Activated CD4-positive, alpha-beta T cell treated with anti-CD3 and anti-CD28 coated beads for 36 hours (primary cell): ENCODE measurements at places on chromosomes 4 and X. TPM values are rescaled to one million over a fixed set of nuclear protein-coding genes. Genes with fewer than 3 reads are reported as not detected.

PRKG2 gene
- 0.05 TPM for total RNA-seq

LRRC66 gene
- total RNA-seq, result 0.16 TPM

SSX3 gene
- not detected for total RNA-seq

MAGEA6 gene
- total RNA-seq, result not detected

FAM47A gene
- not detected for total RNA-seq

CDS1 gene
- total RNA-seq, result 0.21 TPM

CYBB gene
- not detected for total RNA-seq

GRCh38 chrX:2561456-2561855 lies 60.7 kb upstream of the DHRSX start:
- DNase-seq, result no peak

DNA sequence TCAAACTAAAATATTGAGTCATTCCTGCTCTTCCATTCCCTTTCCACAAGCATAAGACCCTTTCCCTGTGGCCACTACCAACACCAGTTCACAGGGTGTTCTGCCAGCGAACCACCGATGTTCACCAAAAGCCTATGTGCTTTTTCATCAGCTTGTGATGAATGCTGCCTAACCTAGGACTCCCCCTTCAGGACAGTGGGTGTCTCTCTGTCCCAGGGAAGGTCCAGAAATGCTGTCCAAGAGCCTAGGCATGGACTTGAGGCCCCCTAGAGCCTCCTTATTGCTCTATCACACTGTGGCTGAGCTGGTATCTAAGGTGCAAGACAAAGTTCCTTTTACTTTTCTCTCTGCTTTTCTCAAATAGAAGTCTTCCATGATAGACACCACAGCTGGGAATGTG lies 1015.6 kb downstream of the PCDH19 start:
- no peak for DNase-seq

- no peak for DNase-seq
Observed at GRCh38 chr4:12949719-12950490, 534.2 kb downstream of the RAB28 start.

DNA sequence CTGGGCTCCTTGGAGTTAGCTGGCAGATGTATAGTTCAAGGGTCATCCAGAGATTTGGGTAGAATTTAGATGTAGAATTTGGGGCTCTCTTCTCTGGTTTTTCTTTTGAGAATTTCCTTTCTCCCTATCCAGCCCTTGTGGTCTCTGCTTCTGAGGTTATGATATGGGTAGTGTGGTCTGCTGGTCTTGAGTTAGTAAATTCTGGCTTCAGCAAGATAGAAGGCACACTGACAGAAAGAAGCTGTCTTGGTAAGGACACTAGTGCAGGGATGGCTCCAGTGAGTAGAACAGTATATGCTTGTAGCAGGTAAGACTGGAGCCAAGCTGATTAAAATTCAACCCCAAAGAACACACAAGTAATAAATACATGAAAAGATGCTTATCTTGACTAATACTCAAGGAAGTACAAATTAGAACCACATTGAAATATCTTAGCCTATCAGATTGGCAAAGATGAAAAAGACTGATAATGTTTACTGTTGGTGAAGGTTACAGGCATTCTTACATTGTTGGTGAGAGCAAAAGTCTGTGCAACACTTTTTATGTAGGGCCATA lies 2.1 kb upstream of the IL9R start:
- no peak for DNase-seq

DNA sequence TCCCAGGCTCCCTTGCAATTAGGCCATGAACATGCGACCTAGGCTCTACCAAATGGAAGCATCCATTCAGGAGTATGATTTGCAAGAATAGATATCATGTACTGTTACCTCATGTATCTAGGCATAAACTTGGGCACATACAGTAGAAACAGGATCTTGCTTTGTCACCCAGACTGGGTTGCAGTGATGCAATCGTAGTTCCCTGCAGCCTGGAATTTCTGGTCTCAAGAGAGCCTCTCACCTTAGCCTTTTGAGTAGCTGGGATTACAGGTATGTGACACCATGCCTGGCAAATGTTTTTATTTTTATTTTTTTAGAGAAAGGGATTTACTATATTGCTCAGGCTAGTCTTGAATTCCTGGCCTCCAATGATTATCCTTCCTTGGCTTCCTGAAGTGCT lies 994.2 kb downstream of the ADGRL3 start:
- no peak for DNase-seq

GRCh38 chrX:121011254-121011653 lies 25.7 kb upstream of the CT47A1 start:
- DNase-seq, result no peak

DNA sequence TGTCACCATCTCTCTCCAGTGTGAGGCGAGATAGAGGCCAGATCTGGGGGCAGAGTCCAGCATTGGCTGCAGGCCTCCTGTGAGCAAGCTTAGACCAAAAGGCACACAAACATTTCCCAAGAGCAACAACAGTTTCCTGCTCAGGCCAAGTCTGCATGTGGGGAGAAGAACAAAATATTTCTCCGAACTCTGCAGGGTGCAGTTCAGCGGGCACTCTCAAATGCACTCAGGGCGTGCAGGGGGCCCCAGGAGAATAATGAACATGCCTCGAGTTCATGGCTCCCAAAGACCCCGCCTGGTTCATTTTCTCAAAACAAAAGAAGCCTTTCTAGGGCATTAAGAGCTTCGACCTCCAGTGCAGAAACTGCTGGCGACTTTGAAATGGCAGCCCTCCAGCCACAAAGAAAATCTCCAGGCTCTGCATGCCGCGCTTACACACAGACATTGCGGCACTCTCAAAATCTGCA lies 57.8 kb upstream of the HELT start:
- DNase-seq, result no peak

GRCh38 chr4:123699880-123700771 lies 303.5 kb downstream of the SPRY1 start:
- DNase-seq, result no peak

GRCh38 chrX:130869239-130869638 lies 33.8 kb downstream of the ENOX2 start:
- DNase-seq, result no peak

- DNase-seq, result no peak
Observed at GRCh38 chr4:151426513-151426912, 17.5 kb downstream of the FHIP1A start.

- DNase-seq, result no peak
Observed at GRCh38 chr4:37320513-37321235, 76.1 kb downstream of the NWD2 start.

GRCh38 chr4:152394791-152395190 lies 141.1 kb downstream of the FBXW7 start:
- DNase-seq, result no peak

DNA sequence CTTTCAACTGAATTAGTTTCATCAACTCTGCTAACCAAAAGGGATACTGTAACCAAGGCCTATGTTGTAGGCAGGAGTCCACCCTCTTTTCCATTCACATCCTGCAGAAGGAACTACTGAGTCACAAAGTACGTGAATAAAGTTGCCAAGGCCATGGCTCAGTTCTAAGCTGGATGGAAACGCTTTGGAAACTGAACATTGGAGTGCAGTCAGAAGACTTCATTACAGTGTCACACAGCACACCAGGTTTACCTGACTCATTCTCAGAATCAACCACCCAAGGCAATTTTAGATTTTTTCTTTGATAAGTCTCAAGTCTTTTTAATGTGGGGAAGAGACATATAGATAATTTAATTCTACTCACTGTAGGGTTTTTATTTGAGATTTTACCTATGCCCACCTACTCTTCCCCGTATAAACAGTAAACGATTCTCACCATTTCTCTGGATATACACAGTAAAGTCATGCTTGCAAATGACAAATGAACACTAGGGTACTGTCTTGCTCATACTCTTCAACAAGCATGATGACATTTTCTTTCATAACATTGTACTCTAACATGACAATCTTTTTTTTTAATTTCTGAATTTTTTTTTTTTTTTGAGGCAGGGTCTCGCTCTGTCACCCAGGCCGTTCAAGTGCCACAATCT lies 58.9 kb upstream of the RBM47 start:
- peak; percentile 57 for DNase-seq

- DNase-seq, result no peak
Observed at GRCh38 chr4:5999830-6000365, 18.3 kb downstream of the C4orf50 start.

- DNase-seq, result no peak
Observed at GRCh38 chr4:102722740-102723139, 38.0 kb downstream of the MANBA start.

DNA sequence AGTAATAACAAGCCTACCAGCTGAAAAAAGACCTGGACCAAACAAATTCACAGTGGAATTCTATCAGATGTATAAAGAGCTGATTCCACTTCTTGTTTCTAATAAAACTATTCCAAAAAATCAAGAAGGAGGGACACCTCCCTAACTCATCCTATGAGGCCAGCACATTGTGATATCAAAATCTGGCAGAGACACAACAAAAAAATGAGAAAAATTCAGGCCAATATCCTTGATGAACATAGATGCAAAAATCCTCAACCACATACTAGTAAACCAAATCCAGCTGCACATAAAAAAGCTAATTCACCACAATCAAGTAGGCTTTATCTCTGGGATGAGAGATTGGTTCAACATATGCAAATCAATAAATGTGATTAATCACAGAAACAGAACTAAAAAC lies 147.9 kb upstream of the NEIL3 start:
- DNase-seq, result no peak

DNA sequence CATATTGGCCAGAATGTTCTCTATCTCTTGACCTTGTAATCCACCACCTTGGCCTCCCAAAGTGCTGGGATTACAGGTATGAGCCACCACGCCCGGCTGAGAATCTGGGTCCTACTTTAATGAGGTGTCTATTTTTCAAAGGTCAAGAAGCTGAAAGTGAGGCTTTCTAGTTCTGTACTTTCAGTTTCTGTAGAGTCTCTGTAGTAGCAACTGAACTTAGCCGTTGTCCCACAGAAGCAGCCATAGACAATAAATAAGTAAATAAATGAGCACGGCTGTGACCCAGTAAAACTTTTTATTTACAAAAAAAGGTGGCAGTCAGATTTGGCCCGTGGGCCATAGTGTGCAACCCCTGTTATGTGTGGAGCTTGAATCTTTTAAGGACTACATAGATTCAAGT lies 92.0 kb downstream of the FNIP2 start:
- no peak for DNase-seq

- DNase-seq, result no peak
Observed at GRCh38 chr4:162016991-162017390, 146.8 kb downstream of the FSTL5 start.

- DNase-seq, result no peak
Observed at GRCh38 chr4:185149392-185149791, 6.3 kb downstream of the SLC25A4 start.
